ENCODE measurements at places on chromosomes 12 and 14. TPM values are rescaled to one million over a fixed set of nuclear protein-coding genes. Genes with fewer than 3 reads are reported as not detected.
A peak's percentile ranks its signal among the peaks of the same experiment; 100 is the strongest.

- H3K27me3 ChIP-seq, result peaks cover 62% of the 10 kb centered on the region
- no peaks in the 10 kb centered on the region for H3K36me3 ChIP-seq
- no peak for DNase-seq
Observed at GRCh38 chr12:132400011-132400641, 70.7 kb upstream of the GALNT9 start.

DNA sequence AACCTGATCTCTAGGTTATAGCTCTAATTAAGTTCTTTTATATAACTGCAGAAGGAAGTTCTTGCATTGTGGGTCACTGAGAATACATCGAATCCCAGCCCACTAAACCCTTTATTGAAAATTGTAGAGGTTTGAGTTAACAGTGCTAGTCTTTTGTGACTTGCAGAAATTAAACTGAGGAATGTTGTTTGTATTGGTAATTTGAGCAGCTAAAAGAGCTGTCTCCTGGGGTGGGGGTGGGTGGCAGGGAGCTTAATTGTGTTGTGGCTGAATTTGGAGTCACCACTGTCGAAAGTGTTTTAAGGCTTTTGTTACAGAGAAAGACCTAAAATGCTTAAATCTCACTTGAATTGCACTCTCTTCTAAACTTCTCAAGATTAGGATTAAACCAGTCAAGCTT is 3.2 kb upstream of the COX8C start:
- H3K27me3 ChIP-seq, result no peaks in the 10 kb centered on the region
- no peak overlapping the region for H3K27ac ChIP-seq
- H3K4me3 ChIP-seq, result no peak overlapping the region
- no peak for DNase-seq
- H3K36me3 ChIP-seq, result peaks cover 7% of the 10 kb centered on the region
- peaks cover 2% of the 10 kb centered on the region for H3K4me1 ChIP-seq

DNA sequence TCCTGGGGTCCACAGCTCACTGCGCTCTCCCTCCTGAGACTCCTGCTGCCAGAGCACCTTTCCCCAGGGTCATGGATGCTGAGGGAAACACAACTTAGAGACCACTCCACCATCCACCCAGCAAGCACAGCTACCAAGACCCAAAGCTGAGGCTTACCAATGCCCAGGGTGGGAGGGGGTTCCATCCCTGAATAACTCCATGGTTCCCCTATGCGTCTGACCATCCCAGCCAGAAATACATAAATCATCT is 36.3 kb downstream of the DAD1 start:
- no peaks in the 10 kb centered on the region for H3K36me3 ChIP-seq
- DNase-seq, result no peak
- H3K4me3 ChIP-seq, result no peak overlapping the region
- peaks cover 21% of the 10 kb centered on the region for H3K4me1 ChIP-seq

- H3K27me3 ChIP-seq, result no peaks in the 10 kb centered on the region
- peaks cover 19% of the 10 kb centered on the region for H3K36me3 ChIP-seq
- DNase-seq, result no peak
- no peak overlapping the region for H3K27ac ChIP-seq
- H3K4me3 ChIP-seq, result no peak overlapping the region
Observed at GRCh38 chr12:42094277-42094676, 50.4 kb downstream of the GXYLT1 start.

DNA sequence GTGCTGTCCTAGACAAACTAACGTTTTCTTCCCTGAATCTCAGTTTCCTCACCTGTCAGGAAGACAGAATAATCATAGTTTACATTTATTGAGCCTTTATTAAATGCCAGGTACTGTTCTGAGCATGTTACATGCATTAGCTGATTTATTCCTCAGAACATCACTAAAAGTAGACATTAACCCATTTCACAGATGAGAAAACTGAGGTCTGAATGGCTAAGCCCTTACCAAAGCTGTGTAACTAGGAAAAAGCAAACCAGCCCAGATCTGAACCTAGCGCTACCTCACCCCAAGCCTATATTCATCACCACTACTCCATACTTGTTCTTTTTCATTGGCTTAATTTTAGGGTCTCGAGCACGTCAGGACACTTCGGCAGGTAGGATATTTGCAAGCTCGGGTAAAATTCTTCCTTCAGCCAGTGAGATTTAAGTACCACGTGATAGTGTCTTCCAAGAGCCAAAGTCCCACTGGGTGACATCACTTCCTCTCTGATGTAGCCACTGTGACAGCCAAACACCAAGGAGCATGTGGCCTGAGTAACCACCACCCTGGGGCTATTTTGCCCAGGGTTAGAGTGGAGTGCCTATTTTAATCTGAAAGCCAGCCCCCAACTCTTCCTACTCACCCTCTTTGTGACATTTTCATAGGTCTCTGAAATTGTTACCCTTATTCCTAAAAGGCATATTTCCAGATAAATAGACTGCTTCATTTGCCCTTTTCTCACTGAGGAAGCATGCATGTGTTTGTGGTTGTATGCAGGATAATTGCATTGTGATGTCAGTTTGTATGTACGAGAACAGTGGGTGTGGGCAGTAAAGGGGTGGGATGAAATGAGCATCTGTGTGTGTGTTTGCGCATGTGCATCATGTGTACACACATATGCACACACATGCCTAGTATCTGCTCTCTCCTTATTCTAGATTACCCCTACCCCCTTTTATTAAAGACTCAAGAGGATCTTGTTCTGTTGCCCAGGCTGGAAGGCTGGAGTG is 62.2 kb upstream of the WSCD2 start:
- H3K4me3 ChIP-seq, result no peak overlapping the region
- no peak overlapping the region for H3K27ac ChIP-seq
- H3K36me3 ChIP-seq, result no peaks in the 10 kb centered on the region
- H3K4me1 ChIP-seq, result no peaks in the 10 kb centered on the region

DNA sequence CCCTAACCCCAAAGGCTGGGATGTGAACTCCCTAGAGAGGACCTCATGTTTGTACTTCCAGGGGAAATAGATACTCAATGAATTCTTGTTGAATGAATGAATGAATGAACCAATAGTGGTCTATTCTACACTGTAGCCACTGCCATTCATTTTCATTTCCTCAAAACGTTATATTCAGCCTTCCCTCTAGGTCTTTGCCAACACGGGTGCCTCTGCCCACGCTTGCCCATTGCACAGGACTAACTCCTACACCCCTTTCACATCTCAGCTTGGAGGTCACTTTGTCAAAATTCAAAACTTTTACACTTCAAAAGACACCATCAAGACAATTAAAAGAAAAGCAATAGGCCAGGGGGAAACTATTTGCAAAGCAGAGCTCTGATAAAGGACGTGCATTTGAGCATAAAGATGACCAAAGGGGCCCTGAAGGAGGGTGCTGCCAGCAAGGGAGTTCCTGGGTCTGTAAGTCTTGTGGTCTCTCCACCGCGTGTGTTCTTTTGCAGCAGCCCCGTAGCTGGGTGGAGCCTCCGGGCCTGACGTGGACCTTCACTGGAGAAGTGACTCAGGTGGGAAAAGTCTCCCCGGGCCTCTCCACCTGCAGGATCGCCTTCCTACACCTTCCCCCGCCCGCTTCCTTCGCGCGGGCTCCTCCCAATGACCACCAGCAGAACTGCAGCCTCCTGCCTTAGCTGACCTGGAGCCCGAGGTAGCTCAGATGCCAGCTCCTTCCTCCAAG is 31.5 kb downstream of the TMEM63C start:
- DNase-seq, result peak; percentile 43
- no peaks in the 10 kb centered on the region for H3K36me3 ChIP-seq
- H3K27ac ChIP-seq, result no peak overlapping the region
- H3K4me3 ChIP-seq, result no peak overlapping the region

DNA sequence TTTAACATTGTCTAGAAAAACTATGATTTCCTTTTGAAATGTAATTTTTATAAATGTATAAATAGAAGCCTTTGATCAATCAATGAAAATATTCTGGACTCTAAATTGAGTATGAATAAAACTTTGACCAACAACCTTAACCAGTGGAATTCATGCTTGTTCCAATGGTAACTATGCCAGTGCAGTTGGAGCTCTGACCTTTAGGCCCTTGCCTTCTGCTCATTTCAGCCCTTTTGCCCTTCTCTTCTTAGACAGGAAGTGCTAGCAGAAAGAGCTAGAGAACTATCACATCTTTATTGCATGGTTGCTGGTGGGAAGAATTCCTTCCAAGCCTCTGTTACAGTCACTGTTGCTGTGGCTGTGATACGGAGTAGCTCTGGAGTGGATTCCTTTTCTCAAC is 39.7 kb downstream of the TTC8 start:
- no peaks in the 10 kb centered on the region for H3K4me1 ChIP-seq
- H3K4me3 ChIP-seq, result no peak overlapping the region
- no peaks in the 10 kb centered on the region for H3K27me3 ChIP-seq
- H3K36me3 ChIP-seq, result peaks cover 23% of the 10 kb centered on the region

- peaks cover 14% of the 10 kb centered on the region for H3K4me1 ChIP-seq
- no peak for DNase-seq
- no peak overlapping the region for H3K27ac ChIP-seq
- H3K27me3 ChIP-seq, result peaks cover 6% of the 10 kb centered on the region
- H3K36me3 ChIP-seq, result no peaks in the 10 kb centered on the region
Observed at GRCh38 chr14:62187265-62187664, 425.0 kb downstream of the SNAPC1 start.

GRCh38 chr12:85951823-85952222 is 77.7 kb downstream of the NTS start:
- no peaks in the 10 kb centered on the region for H3K27me3 ChIP-seq
- H3K4me1 ChIP-seq, result peaks cover 11% of the 10 kb centered on the region
- no peaks in the 10 kb centered on the region for H3K36me3 ChIP-seq
- H3K4me3 ChIP-seq, result no peak overlapping the region
- no peak for DNase-seq

- H3K4me3 ChIP-seq, result no peak overlapping the region
- no peak for DNase-seq
- no peak overlapping the region for H3K27ac ChIP-seq
- H3K27me3 ChIP-seq, result no peaks in the 10 kb centered on the region
- H3K4me1 ChIP-seq, result peaks cover 28% of the 10 kb centered on the region
- H3K36me3 ChIP-seq, result peaks cover 6% of the 10 kb centered on the region
Observed at GRCh38 chr12:43145481-43145880, 406.5 kb downstream of the ADAMTS20 start.

Gene FOXN4
- total RNA-seq, result not detected

Gene DERA
- 18.4 TPM for total RNA-seq

Gene GPR137C
- 3.8 TPM for total RNA-seq

Gene FAM181A
- not detected for total RNA-seq
